ENCODE measurements at places on chromosomes 3 and 15.

- H3K27ac ChIP-seq = no peak overlapping the region
- no peaks in the 10 kb centered on the region for H3K36me3 ChIP-seq
- DNase-seq = no peak
- H3K4me1 ChIP-seq = peaks cover 12% of the 10 kb centered on the region
- H3K27me3 ChIP-seq = peaks cover 10% of the 10 kb centered on the region
Measured at GRCh38 chr15:69508659-69509058, 56.0 kb downstream of the RPLP1 start.

GRCh38 chr15:96049323-96049722, 281.2 kb upstream of the NR2F2 start:
- peaks cover 79% of the 10 kb centered on the region for H3K27me3 ChIP-seq
- no peak for DNase-seq
- no peak overlapping the region for H3K27ac ChIP-seq
- no peak overlapping the region for H3K4me3 ChIP-seq
- H3K4me1 ChIP-seq = peaks cover 9% of the 10 kb centered on the region

GRCh38 chr3:72338942-72339669, 509.1 kb downstream of the SHQ1 start:
- no peak overlapping the region for H3K4me3 ChIP-seq
- peaks cover 36% of the 10 kb centered on the region for H3K4me1 ChIP-seq
- H3K27me3 ChIP-seq = no peaks in the 10 kb centered on the region
- DNase-seq = no peak
- no peaks in the 10 kb centered on the region for H3K36me3 ChIP-seq

DNA sequence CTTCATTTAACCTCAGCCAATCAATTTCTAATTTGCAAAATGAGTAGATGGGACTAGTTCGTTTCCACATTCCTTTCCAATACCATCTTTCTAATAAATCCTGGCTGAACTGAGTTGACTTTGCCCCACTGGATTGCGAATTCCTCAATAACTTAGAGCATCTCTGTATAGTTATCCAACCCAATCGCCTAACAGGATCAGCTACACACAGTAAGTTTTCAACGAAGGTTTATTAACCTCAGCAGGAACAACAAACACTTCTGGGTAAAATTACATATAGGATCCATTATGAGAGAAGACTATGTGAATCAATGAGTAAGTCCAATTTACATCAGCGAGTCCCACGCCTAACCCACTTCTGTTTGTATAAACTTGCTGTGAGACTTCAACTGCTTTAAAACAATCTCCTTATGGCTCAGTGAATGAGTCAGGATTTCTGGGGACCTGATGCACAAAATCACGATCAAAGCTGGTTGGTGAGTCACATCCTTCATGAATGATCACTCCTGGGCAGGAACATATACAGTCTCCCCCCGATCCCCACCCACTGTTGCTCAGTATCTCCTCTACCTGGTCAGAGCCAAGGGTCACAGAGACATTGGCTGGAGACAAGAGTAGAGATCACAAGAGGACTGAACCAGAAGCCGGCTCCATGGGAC, 142.8 kb downstream of the EDEM1 start:
- peaks cover 35% of the 10 kb centered on the region for H3K4me1 ChIP-seq
- no peak for DNase-seq
- peaks cover 16% of the 10 kb centered on the region for H3K27me3 ChIP-seq
- H3K4me3 ChIP-seq = no peak overlapping the region

All from activated T-cell treated with anti-CD3 and anti-CD28 coated beads, Interleukin-2, amount 50 U/mL, for 24 hours (primary cell).